Ovary (tissue), 10 donors: ENCODE measurements at places on chromosomes 3 and 15. TPM values are rescaled to one million over a fixed set of nuclear protein-coding genes. Genes with fewer than 3 reads are reported as not detected.

Gene CD200R1
- 0.23 TPM for polyA plus RNA-seq

Gene LRRC34
- polyA plus RNA-seq, result 1.7 TPM

Gene CACNA2D3
- 2.0 TPM for polyA plus RNA-seq

Gene LIPH
- 12.1 TPM for polyA plus RNA-seq

Gene GOLGA8F
- polyA plus RNA-seq, result not detected
